ENCODE measurements at places on chromosomes 13 and 19.

DNA sequence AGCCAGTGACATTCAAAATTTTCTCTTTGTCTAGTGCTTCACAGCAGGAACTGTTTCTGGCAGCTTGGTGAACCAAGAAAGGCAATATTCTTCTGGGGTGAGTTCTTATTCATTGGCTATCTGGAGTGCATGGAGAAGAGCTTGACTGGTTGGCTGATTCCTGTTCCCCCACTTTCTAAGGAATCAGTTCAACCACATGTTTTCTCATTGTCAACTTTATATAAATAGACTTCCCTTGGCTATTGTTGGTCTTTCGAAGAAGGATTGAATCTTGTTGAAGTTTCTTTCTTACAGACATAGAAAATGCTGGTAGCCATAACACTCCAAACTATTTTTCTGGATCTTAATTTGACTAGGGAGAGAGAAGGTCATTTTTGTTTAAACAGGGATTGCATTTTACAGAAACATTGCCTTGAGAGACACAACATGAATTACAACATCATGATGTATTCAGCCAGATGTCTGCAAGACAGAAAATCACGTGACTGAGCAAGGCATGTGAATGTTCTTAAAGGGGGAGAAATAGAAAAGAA is 85.2 kb downstream of the EDNRB start:
- DNase-seq, result no peak

DNA sequence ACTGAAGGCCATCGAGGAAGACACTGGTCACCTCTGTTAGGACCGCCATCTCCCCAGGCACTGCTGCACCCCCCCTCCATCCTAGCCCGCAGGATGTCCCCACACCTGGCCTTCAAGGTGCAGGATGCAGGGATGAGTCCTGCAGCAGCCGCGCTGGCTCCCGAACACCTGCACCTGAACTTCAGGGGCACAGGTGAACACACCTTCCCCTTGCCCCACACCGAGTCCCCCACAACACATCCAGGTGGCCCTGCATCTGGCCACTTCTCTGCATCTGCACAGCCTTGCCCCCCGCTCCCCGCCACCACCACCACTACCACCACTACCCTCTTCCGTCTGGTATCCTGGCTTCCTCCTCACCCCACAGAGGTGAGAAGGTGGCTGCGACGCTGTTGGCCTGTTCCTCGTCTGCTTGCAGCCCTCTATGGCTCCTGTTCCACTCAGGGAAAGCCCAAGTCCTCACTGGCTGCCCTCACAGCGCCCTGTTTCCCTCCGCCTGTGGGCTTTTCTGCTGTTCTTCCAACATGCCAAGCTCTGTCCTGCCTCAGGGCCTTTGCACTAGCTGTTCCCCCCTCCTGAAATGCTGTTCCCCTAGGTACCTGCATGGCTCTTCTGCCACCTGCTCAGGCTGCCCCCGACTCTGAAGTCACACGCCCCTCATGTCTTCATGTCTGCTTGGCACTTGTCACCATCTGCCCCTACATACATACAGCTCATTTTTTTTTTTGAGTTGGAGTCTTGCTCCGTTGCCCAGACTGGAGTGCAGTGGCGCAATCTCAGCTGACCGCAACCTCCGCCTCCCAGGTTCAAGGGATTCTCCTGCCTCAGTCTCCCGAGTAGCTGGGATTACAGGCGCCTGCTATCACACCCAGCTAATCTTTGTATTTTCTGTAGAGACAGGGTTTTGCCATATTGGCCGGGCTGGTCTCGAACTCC is 1.4 kb upstream of the CERS1 start:
- no peak for DNase-seq

- no peak for DNase-seq
Observed at GRCh38 chr13:113345486-113345885, 18.4 kb downstream of the GRTP1 start.

GRCh38 chr19:44557933-44558332 is 28.5 kb upstream of the CEACAM20 start:
- no peak for DNase-seq

- no peak for DNase-seq
Observed at GRCh38 chr13:104875038-104875754, 1660.3 kb downstream of the EFNB2 start.

DNA sequence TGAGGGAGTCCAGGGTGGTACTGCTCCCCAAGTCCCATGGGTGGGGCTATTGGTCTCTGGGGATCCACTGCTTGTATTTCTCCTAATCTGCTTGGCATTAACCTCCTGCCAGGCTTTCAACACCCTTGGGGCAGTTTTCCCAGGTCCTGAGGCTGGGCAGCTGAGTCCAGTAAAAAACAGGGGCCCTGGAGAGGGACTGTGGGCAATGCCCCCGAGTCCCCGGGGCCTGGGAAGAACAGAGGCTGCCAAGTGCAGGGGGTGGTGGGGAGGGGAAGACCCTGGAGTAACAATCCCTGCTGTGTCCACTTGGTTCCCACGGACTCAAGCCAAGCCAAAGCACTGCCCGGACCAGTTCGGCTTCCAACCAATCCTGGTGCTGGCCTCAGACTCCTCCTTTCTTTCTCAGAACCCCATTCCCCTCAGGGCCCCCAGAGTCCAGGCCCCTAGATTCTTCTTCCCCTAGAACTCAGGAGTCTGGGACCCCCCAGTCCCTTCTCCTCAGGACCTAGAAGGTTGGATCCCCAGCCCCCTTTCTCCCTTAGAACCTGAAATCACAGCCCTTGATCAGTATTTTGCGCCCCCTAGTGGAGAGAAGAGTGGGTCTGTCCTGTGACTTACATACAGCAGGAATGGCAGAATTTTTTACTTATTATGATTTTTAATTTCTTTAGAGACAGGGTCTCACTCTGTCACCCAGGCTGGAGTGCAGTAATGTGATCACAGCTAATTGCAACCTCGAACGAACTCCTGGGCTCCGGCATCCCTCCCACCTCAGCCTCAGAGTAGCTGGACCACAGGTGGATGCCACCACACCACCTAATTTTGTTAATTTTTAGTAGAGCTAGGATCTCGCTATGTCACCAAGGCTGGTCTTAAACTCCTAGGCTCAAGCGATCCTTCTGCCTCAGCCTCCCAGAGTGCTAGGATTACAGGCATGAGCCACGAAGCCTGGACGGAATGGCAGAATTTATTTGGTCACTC is 3.7 kb upstream of the CLPTM1 start:
- DNase-seq, result peak; percentile 78

GRCh38 chr19:48852292-48852691 is 16.0 kb upstream of the HSD17B14 start:
- DNase-seq, result no peak

DNA sequence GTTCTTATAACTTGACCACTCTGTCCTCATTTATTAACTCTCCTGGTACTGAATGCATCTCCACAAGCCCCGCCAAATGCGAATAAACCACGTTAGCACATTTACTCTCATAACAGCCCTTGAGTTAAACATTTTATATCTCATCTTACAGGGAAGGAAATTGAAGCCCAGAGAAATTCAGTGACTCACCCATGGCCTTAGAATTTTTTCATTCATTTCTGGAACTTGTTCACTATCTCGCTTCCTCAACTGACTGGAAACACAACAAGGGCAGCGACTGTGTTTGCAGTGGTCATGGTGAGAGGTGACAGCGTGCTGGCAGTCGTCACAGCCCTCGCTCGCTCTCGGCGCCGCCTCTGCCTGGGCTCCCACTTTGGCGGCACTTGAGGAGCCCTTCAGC is 39.5 kb downstream of the SERP2 start:
- no peak for DNase-seq

DNA sequence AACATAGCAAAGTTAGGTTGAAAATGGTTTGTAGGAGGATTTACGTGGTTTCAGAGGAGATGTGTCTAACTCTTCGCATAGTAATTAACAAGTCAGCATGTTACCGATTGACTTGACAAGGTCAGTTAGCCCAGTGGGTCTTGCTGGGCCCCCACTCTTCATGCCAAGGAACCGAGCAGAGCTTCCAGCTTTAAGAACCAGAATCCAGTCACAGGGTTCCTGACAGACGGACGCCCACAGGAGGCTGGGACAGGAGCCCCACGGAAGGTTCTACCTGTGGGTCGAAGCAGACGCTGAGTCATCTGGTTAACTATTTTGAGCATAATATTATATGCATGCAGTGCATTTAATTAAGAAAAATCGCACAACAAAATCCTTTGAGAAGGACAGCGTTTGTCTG is 3.5 kb downstream of the TMEM255B start:
- DNase-seq, result no peak

- DNase-seq, result no peak
Observed at GRCh38 chr13:78169386-78169785, 250.8 kb upstream of the EDNRB start.

DNA sequence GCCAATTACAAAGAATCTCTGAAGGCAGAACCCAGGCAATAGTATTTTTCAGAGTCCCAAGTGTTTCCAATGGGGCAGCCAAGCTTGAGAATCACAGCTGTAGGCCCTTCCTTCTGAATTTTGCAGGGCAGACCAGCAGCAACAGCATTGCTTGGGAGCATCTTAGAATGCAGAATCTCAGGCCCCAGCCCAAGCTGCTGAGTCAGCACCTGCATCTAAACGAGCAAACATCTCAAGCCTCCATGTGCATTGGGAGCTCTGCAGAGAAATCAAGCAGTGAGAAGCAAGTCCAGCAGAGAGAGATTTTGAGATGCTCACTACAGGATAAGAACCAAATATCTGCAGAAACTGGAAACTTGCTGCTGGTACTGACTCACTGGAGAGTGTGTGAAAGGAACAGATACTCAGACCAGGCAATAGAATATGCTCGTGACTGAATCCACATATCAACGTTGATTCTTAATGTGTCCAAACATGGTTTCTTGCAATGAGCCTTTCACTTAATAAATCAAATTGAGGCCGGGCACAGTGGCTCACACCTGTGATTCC is 81.5 kb upstream of the TNFSF11 start:
- no peak for DNase-seq

GRCh38 chr13:75836441-75836840 is 200.3 kb downstream of the LMO7 start:
- no peak for DNase-seq

DNA sequence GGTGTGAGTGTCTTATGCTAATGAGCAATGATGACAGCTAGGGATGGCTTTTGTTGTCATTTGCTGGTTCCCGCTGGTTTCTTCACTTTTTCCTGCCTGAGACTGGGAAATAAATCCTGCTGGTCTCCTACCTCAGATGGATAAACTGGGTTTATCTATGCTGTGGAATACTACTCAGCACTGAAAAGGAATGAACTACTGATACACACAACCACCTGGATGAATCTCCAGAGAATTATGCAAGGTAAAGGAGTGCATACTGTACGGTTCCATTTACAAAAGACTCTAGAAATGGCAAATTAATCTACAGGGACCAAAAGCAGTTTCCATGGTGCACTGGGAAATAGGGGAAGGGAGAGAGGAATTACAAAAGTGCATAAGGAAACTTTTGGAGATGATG is 41.2 kb upstream of the UBE2L5 start:
- DNase-seq, result no peak

DNA sequence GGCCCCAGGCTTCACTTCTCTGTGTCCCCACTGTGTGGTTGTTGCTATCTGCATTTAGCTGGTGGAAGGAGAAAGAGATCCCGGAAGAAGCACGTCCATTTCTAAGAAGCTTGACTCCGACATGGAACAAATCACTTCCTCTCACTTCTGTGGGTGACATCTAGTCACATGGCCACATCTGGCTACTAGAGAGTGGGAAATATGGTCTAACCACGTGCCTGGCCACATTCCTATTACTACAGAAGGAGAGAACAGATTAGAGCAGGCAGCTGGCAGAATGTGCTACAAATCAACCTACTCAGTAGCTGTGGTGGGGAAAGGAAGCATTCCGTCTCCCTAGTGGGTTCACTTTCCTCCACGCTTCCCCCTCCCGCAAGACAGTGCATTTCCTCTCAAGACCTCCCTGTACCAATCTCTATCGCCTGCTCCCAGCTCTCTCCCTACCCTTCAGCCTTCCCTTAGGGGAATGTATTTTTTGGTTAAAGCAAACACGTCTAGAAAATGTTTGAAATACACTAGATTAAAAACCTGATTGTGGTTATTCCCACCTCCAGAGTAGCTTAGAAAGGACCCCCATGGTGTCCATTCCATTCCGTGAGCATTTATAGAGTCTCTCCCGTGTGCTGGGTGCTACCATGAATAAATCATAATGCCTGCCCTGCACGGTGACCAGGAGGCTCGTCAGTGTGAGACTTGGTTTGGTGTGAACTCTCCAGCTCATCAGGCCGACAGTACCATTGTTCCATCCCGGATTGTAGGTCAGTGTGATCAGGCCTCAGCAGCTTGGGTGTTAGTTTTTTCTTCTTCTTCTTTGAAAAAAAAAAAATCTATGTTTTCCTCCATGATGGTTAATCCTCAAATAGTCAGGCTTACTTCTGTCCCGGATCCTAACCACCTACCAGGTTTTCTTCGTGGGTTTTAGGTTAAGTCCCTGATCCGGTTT is 8.0 kb upstream of the AMER2 start:
- DNase-seq, result no peak

DNA sequence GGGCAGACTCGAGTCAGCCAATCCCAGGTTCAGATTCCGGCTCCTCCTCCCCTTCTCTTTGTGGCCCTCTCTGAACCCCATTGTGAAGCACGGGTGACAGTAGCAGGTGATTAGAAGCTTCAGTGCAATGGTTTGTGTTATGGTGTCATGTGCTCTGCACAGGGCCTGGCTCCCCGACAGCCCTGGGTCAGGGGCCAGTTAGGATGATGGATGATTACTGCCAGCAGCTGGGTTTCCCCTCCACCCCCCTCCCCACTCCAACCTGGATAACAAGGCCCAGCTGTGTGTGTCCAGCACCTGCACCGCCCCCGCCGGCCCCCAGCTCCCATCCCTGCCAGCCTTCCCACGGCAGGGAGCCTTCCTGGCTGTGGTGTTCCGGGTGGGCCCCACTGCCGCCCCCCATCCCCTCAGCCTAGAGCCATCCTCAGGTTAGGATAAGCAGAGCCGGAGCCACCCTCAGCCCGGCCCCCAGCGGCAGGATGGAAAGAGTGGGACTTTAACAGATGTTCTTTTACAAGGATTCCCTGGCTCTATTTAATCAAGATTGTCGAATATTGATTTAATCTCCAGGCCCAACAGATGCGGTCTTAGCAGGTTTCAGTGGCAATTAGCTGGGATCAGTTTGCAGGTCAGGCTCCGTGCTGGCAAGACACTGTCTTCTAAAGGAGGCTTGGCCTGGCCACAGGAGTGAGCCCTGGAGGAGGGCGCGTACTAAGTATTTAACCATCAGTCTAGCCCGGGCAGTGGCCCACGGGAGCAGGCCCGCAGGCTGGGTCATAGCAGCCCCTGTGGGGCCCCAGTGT is 156.2 kb downstream of the SIPA1L3 start:
- no peak for DNase-seq

GRCh38 chr19:13339869-13340268 is 166.4 kb downstream of the CACNA1A start:
- DNase-seq, result no peak

All from brain pericyte (primary cell).